ENCODE measurements at places on chromosomes 7 and 10.

DNA sequence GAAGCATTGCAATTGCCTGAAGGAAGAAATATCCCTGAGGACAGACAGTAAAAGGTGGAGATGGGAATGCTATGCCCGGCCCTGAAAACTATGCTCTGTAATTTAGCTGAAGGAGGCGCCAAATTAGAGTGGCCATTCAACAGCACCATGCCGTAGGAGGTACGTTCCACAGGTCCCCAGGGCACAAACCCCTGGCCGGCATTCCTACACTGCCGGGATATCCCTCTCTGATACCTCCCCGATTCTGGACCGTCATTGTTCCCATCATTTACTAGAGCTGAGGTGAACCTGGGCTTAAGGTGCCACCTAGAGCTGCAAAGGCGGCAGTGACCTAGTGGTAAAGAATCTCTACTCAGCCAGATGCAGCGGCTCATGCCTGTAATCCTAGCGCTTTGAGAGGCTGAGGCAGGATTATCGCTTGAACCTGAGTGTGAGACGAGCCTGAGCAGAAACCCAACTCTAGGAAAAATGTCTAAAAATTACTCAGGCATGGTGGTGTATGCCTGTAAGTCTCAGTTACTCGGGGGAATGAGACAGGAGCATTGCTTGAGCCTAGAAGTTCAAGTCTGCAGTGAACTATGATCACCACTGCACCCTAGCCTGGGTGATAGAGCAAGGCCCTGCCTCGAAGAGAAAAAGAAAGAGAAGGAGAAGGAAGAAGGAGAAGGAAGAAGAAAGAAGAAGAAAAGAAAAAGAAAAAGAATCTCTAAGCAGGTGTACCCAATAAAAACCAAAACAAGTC lies 53.0 kb upstream of the TNKS2 start:
- no peak for DNase-seq

- no peak for DNase-seq
These were observed 624 bp upstream of the CEP55 start for GRCh38 chr10:93495654-93496321.

DNA sequence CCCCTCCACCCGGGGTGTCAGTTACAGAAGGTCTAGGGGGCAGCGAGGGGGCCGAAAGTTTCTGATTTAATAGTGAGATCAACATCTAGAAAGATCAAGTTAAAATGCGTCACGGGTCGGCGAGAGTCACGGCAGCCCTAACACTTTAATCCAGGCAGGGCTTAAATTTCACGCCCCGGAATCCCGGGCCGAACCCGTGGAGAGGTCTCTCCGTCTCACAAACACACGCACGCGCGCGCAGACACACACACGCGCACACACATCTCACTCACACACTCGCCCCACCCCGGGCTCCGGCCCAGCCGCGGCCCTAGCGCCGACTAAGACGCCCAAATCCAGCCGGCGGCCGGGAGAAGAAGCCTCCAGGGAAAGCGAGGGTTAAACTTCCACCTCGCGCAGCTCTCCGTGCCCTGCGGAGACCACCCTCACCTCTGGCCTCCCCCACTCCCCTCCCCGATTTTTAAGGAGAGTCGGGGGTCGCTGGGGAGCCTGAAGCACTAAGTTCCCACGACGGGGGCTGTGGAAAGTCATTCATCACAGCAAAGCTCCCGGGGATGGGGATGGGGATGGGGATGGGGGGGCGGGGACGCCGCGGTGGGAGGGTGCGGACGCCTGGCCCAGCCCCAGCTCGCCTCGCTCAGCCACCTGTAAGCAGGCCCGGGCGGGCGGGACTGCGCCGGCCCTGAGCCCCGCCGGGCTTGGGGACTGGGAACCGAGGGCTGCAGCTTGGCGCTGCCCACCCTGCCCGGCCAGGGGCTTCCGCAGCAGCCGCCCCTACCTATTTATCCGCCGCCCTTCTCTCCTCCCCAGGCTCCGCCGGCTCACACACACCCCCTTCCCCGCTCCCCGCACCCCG lies 1.6 kb downstream of the PDGFA start:
- DNase-seq, result no peak

GRCh38 chr10:127881262-127881661 lies 11.5 kb downstream of the CLRN3 start:
- no peak for DNase-seq

GRCh38 chr7:28748933-28749584 lies 209.1 kb downstream of the TRIL start:
- no peak for DNase-seq

Measured in GM18507 (cell line).